CD8-positive, alpha-beta T cell (primary cell): ENCODE measurements at places on chromosomes 2 and 18.

DNA sequence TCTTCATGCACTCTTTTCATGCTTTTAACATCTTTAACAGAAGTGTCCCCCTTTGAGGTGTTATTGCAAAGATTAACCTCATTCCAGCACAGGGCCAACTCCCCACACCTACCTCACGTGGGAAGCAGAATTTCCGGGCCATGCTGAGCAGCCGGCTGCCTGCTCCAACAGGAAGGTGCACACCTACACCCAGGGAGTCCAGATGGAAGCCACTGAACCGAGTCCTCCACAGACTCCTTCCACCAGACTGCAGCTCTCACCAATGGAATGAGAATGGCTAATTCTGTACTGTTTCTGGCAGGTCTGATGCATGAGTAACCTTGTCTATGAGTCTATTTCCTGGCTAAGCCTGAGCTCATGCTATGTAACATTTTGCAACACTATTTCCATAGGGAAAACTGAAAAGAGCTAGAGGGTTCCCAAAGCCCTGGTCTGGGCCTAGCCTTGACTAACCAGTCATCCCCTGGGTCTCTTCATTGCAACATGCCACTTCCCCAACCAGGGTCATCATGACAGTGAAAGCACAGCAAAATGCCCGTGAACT is 11.0 kb downstream of the ERFE start:
- DNase-seq = no peak

DNA sequence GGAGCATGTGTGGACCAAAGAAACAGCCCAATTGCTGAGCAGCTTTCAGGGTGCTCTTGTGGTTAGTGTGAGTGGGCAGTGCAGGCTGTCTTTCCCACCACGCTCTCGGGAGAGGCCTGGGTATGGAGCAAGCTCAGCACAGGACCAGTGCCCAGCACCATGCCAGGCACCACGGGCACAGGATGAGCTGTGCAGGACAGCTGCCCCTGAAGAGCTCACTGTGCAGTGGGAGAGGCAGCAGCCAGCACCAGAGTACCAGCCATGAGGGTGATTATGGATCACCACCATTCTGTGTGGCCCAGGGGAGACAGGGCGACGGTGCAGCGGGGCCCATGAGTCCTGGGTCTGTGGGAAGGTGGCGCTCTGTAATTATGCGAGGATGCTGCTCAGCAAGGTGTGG is 29.7 kb upstream of the FAHD2A start:
- no peak for DNase-seq

DNA sequence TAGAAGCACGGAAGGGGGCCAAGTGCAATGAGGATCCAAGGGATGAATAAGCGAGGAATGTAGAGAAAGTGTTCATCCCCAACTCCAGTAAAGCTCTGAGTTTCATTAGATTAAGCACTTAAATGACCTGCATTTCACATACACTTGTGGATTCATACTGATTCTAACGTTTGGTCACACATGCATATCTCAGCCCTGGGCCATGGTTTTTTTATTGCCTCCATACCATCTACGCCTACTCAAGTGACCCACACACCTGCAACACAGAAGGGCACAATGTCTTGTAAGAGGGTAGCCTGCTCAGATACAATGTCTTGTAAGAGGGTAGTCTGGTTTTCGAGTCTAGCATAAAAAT is 566 bp upstream of the MRPS5 start:
- DNase-seq = no peak

- DNase-seq = no peak
Observed at GRCh38 chr2:98818164-98818563, 87.2 kb upstream of the MGAT4A start.

GRCh38 chr2:151757861-151758260 is 23.6 kb upstream of the NEB start:
- no peak for DNase-seq

DNA sequence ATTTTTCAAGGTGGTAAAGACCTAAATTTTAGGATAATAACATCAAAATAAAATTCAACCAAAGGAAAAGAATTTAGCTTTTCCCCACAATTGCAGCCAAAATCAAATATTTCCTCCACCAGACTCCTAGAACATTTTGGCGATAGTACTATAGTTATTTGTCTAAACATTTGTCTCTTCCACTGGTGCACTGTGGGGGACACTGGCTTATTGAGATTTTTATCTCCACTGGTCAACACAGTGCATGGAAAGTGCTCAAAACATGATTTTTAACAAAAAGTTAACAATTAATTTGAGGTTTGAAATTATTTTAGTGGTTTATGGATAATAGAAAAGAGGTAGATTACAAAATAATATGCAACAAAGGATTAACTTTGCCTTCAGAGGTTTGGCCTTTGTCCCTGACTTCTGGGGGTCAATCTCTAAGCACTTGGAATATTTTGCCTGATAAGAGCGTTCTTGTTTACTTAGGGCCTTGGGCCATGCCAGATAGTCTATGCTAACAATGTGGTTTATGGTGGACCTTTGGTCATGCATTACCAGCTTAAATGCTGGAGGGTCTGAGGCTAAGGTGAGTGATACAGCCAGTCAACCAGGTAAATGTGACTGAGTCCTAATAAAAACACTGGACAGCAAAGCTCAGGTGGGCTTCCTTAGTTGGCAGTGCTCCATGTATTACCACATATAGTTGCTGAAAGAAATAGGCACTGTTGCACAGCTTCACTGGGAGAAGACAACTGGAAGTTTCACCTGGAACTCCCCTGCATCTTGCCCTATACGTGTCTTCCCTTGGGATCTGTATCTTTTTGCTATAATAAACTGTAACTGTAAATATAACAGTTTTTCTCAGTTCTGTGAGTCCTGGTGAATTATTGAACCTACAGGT is 67.2 kb upstream of the SATB2 start:
- DNase-seq = no peak

GRCh38 chr18:67179726-67180125 is 336.8 kb downstream of the DSEL start:
- no peak for DNase-seq

DNA sequence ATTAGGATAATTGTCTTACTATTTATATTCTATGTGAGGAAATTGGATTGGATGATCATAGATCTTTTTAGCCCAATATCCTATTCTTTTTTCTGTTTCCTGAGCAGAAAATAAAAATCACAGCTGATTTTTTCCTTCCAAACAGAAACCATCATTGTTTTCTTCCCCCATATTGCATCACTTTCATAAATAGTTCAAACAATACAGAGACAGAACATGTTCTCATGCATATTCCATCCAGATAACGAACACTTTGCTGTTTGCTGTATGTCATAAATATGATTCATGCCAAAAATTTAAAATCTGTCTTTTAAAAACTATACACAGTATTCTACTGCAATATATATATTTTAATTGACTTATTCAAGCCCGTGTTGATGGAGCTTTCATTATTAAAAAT is 22.0 kb upstream of the RALBP1 start:
- DNase-seq = no peak

DNA sequence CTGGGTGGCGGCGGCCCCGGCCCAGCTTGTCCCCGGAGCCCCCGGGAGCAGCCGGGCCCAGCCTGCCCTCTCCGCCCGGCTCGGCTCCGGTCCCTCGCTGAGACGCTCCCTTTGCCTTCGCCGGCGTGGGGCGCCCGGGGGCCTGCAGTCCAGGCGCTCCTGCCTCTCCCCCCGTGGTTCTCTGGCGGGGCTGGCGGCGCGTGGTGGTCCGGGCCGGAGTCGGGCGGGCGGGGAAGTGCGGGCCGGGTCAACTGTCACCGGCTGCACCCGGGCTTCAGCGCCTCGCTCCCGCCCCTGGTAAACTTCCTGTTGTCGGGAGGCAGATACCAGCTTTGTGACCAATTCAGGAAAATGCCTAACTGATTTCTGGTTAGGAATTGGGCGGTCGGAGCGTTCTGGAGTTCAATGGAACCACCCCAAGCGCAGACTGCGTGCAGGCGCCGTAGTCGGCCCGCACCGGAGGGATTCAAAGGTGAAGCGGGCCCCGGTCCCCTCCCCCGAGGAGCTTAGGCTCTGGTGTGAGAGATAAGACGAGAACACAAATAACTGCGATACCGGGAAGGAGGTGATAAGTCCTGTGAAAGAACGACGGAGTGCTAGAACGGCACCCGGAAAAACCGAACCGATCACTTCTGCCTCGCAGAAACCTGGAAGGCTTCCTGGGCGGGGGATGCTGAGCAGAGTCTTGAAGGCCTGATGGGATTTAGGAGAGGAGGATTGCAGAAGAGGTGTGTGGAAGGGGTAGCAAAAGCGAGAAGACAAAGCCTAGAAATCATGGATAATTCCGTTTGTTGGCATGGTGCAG is 891 bp downstream of the CAB39 start:
- peak; percentile 42 for DNase-seq

- DNase-seq = no peak
Observed at GRCh38 chr2:85458601-85459563, 40.4 kb downstream of the SH2D6 start.

DNA sequence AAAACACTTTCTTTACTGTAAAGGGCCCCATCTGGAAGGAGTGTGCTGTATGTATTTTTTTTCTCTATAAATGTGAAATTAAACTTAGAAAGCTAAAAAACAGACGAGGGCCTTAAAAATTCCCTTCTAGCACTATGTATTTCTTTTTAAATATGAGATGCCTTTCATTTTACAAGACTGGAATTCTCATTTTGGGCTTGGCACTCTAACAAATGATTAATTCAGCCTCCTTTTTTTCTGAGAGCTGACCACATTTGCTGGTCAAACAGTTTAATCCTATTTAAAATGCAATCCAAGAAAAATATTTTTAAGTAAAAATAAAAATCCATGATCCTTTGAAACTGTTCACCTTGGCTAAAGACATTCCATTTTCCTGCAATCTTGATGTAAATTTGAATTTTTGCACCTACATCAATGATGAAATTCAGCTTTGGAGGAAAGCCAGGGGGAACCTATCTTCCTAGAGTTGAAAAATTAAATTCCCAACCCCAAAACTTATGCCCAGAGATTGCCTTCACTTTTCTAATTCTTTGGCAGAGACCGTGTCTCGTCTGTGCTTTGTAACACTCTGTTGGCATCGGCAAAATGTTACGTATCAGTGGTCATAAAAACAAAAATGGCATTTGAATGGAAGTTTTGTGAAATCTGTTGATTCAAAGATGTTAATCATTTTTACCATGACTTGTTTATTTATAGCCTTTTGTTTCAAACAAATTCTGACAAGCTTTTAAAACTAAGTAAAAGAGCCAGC is 284.5 kb downstream of the ZNF521 start:
- no peak for DNase-seq

DNA sequence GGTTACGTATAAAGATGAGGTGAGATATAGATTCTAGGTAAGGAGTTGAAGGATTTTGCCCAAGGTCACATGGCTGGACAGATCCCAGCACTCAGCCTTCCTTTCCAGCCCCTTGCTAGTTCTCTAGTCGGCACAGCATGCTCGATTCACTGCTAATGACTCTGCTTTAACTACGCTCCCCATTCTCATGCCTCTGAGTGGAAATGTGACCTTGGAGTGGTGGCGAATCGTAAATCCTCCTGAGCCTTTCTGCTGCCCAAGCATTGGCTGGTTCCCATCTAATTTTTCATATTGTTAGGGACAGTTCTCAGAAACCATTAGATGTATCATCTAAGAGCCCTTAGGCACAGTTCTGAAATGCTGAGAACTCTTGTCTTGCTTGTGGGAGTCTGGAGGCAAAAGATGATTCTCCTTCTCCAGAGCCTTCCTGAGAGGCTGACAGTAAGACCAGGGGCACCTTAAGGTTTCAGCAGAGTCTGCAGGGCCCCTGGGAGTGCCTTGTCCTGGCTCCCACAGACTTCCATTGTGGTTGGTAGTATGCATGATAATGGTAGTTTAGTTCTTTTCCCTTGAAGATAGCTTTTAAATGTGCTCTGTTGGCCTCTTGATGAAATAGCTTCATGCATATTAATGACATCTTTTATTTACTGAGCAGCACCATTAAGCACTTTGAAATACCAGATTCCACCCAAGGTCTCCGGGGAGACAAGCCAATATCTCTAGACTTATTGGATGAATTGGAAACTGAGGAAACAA is 377.8 kb upstream of the SLC14A2 start:
- DNase-seq = no peak

DNA sequence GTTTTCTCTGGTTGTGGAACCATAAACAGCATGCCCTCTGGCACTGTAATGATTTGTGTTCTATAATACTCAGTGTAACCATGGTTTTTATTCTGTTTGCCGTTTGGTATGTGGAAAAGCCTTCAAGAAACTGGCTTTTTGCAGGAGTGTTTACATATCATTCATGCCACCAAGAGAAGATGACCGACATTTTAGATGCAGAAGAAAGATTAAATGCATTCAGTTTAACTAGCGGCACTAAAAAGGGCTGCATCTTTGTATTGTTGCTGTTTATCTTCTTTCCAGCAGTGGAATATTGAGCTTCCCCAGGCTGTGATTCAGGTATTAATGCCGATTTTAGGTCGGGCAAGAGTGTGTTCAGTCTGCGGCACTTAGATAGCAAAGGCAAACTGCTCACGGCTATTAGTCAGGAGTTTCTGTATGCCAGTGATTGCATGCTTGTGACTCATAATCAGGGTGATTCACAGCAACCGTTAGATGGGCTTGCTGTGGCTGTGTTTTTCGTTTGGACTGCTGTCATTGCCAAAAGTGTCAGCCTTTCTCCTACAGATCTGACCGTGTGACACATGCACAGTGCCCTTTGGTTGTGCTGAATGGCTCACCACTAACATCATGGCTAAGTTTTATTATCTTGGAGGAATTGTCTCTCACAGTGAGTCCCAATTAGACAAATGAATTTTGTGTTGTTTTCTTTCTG is 479.7 kb downstream of the PARD3B start:
- DNase-seq = no peak

- no peak for DNase-seq
Observed at GRCh38 chr2:228649447-228649846, 468.0 kb upstream of the SPHKAP start.

DNA sequence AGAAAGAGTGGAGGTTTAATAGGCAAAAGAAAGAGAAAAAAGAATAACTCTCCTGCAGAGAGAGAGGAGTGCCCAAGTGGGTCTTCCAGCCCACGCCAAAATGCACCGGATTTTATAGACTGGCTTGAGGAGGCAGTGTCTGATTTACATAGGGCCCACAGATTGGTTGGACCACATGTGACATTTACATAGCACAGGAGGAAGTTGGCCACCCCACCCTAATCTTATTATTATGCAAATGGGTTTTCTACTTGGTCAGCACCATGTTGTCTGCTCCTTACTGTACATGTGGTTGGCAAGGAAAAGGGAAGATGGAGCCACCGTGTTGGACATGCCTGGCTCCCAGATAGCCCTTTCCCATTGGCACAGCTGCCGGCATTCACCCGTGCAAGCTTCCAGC is 56.8 kb downstream of the SP110 start:
- DNase-seq = no peak

- no peak for DNase-seq
Observed at GRCh38 chr2:237181844-237182243, 96.2 kb downstream of the COPS8 start.

DNA sequence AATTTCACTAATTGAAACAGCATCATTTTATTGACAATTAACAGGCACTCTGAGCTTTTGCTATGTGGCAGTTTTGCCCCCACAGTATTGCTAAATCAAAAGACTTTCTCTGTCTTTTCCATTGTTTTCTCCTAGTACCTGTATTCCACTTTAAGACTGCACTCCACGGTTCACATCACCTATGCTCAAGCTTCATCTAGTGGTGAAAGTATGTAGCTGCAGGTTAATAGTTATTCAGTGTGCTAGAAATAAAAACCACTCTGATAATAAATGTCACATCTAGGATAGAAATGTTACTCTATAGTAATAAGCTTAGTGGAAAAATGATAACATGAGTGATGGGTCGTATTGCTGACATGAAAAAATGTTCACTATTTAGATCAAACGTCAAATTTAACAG is 24.6 kb downstream of the ARL6IP6 start:
- DNase-seq = no peak
